ENCODE measurements at places on chromosomes 3 and 15.
A peak's percentile ranks its signal among the peaks of the same experiment; 100 is the strongest.

DNA sequence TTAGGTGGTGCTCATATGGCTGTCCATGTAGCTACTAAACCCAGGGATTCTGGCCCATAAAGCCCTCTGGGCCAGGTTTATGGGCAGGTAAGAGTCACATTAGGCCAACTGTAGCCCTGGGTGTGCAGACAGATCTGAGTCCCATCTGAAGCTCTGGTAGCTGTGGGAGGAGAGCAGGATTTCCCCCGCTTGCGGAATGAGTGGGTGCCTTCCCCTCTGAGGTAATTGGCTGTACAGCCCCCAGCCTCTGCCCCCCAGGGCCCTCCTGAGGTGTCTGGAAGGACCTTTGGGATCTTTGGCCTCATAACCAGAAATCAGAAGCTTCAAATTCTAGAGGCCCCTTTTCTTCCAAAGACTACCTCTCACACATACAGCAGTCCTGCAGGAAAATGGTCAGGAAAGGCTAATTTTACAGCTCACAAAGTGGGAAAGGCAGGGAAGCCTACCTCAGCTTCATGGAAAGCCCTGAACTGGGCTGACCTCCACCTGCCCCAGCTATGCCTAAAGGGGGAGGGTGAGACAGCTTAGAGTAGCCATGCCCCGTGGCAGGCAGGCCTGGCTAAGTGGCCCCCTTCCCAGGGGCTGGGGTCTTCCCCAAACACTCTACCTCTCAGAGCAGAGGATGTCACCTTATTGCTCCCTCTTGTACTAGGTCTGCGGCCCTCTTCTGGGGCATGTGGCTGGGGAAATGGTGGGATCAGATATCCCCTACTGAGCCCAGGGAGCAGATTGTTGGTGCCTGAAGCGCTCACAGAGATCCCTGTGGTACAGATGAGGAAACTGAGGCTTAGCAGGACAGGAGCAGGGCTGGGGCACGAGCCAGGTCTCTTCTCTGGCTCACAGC, 16.8 kb downstream of the HEMK1 start:
- no peak for DNase-seq

GRCh38 chr3:169953462-169954141, 13.0 kb upstream of the SEC62 start:
- no peak for DNase-seq

- DNase-seq = peak; percentile 61
Measured at GRCh38 chr3:37922721-37923568, 61.3 kb downstream of the CTDSPL start.

GRCh38 chr3:158539414-158540014, 31.5 kb upstream of the MLF1 start:
- DNase-seq = peak; percentile 58

- DNase-seq = no peak
Measured at GRCh38 chr15:39088156-39088555, 492.7 kb upstream of the THBS1 start.

DNA sequence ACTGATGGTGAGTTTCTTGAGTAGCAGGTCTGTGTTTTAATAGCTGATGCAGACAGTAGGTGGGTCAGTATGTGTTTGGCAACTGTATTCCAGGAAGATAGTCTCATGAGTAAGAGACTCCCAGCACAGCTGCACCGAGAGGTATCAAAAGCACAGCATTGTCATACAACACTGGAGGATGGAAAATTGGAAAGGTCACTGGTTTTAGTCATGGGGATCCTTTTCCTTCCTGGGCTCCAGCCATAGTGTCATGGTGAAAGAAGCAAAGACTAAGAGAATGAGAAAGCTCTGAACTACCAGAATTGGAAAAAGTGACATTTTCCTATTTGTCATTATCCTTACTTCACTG, 61.5 kb downstream of the P3H2 start:
- DNase-seq = peak; percentile 74

GRCh38 chr15:88904257-88904623, 8.9 kb upstream of the HAPLN3 start:
- DNase-seq = no peak

GRCh38 chr3:31876331-31876730, 104.7 kb downstream of the OSBPL10 start:
- peak; percentile 77 for DNase-seq

DNA sequence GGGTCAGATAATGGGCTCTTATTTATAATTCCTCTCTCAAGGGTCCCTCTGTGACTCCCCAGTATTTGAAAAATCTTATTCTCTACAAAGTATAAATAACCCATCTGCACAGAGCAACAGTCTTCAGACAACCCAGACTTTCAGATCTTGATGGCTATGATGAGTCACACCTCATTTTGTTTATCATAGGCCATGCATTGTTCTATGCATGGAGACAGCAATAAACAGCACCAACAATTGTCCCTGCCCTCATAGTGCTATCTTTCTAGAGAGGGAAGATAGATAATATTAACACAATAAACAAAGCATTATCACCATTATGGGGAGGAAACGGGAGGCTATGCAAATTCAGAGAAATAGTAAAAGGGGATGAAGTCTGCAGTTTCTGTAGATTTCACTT, 13.4 kb downstream of the FHIT start:
- no peak for DNase-seq

- peak; percentile 32 for DNase-seq
Measured at GRCh38 chr3:64264501-64265109, 39.3 kb upstream of the PRICKLE2 start.

DNA sequence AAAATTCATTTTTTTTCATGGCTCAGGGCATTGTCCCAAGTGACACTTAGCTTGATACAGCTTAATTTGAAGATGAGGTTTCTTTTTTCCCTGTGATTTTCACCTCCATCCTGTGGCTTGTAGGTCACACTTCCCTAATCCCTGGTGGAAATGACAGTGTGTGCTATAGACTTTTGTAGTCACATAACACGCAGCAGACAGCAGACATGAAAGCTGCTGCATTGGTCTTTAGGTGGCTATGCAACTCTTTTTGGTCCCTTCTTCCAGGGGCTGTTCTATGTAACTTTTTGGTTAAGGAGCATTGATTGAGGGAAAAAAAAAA, 38.8 kb downstream of the TRAK1 start:
- no peak for DNase-seq

- peak; percentile 34 for DNase-seq
Measured at GRCh38 chr15:70714015-70714414, 49.3 kb downstream of the UACA start.

GRCh38 chr3:184620475-184621119, 59.0 kb downstream of the EPHB3 start:
- DNase-seq = peak; percentile 67

GRCh38 chr3:32454731-32455608, 47.7 kb downstream of the CMTM6 start:
- peak; percentile 16 for DNase-seq

DNA sequence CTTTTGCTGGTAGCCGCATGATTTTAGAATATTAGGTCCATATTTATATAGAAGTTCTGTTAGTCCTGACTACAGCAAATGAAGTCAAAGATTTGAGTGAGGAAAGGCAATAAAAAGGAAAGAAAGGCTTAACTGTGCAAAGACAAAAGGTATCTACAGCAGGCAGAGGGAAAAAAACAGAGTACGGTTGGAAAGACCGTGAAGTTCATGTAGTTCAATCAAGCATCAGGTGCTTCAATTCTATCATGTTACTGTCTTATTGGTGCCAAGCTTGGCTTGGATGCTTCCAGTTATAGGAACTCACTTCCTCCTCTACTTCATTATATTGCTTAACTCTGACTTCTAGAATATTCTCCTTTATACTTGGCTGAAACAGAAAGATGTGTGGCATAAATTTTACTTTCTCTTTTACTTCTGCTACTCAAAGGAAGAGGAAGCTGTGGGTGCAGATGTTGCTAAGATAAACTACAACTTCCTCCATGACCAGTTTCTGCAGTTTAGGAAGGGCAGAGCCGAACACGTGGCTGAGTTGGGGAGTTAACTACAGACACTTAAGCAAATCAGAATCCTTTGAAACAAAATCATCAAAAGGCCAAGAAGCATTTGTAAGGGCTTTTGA, 72.6 kb upstream of the ZBED2 start:
- peak; percentile 69 for DNase-seq

DNA sequence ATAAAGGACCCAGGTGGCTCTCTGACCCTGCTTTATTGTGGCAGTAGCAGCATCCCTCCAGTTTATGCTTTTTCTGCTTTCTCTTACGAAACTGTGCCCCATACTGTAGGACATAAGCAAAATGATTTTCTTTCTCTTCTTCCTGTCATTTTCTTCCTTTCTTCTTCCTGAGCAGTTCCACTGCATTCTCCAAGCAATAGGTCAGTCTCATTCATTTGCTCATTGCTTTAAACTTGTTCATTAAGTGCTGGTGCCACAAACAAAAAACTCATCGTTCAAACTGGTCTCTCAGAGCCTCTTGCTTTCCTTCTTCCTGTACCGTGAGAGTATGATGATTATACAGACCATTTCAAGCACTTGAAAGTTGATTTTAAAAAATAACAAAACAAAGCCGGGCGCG, 66.8 kb downstream of the PDE8A start:
- DNase-seq = peak; percentile 64

GRCh38 chr3:16343101-16343500, 78.1 kb downstream of the OXNAD1 start:
- no peak for DNase-seq

DNA sequence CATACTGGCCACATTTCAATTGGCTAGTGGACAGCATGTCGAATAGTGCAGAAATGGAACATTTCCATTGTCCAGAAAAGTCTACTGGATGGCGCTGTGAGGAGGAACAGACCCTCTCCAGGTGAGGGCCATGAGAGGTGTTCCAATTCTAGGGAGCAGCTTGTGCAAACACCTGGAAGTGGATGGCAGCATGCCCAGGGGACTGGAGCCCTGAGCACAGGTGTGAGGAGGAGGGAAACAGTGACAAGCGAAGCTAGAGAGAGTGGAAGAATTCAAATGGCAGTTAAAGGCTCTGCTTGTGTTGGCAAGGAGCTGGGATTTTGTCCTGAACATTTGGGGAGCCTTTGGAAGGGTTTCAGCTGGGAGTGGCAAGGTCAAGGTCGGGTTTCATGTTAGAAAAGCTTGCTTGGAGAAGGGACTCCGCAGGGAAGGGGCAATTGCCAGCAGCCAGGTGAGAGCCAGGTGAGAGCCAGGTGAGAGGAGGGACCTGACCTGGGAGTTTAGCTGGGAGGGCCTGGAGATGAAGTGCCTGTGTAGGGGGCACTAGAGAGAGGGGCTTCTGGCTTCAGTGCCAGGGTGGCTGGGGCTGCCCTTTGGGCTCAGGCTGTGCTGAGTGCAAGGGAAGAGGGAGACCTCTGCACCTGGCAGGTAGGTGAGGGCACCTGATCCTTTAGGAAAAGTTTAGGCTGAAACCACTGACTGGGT, 93.8 kb downstream of the LINGO1 start:
- no peak for DNase-seq

DNA sequence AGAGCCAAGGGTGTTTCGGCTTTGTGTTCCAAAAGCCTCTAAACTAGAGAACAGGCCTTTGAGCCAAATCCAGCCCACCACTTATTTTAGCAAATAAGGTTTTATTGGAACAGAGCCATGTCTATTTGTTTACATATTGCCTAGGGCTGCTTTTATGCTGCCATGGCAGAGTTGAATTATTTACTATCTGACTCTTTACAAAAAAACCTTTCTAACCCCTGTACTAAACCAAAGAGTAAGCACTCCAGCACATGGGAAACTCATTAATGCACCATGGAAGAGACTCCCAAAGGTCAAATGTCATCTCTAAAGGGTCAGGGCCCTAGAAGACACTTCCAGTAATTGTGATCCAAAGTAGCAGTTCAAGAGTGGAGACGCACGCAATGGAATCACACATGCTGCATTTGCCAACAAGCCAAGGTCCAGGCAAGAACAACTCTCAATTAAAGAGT, 22.3 kb downstream of the OSBPL10 start:
- no peak for DNase-seq

DNA sequence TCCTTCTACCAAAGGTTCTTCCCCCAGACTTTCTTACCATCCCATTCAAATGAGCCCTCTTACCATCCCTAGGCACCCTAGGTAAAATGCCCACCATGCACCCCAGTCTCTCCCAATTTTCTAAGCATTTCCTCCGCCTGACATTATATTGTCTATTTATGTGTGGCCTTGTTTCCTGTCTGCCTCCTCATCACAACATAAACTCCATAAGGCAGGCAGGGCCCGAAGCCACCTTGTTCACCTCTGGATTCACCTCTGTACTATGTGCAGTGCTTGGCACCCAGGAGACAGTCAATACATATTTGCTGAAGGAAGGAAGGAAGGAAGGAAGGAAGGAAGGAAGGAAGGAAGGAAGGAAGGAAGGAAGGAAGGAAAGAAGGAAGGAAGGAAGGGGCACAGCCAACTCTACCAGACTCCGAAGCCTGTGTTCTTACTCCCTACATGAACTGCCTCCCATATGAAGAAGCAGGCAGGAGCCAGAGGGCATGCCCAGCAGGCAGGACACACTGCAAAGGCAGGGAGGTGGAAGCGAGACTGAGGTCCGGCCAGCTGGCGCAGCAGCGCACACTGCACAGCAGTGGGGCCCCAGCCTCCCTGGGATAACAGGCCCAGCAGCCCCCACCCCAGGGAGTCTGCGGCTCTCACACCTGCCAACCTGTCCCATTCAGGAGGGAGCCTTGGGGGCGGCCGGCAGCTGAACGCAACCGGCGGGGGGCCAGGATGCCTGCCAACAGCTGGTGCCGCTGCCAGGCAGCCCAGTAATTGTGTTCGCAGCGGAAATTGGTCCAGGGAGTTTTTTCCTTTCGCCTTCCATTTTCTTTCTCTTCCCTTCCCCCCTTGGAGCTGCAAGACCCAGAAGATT, 106.0 kb upstream of the LINGO1 start:
- DNase-seq = no peak

DNA sequence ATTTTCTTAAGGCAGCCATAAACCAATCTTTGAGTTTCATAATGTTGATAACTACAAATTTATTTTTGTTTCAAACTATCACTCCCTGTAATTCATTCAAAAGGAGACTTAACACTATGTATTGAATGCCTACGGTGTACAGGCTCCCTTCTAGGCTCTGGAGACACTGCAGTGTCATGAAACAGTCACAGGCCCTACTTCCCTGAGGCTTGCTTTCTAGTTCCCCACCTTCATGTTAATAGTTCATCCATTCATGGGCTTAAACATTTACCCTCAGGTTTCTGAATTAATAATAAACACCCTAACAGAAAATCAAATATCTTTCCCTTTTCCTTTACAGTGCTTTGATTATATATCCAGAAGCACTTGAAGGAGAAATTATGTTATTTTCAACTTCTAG, 168.7 kb downstream of the CHL1 start:
- DNase-seq = no peak
